ENCODE measurements at places on chromosomes 11 and 22. TPM values are rescaled to one million over a fixed set of nuclear protein-coding genes. Genes with fewer than 3 reads are reported as not detected.

FERMT3 gene
- 214 TPM for total RNA-seq

C2CD2L gene
- total RNA-seq = 14.2 TPM

C1QTNF5 gene
- total RNA-seq = not detected

P4HA3 gene
- not detected for total RNA-seq

VWA5A gene
- total RNA-seq = 4.4 TPM

SMIM35 gene
- total RNA-seq = 0.32 TPM

CDC42BPG gene
- 0.61 TPM for total RNA-seq

GRAP2 gene
- 83.2 TPM for total RNA-seq

OR52E8 gene
- not detected for total RNA-seq

BBOX1 gene
- not detected for total RNA-seq

SCGB1D2 gene
- total RNA-seq = not detected

GRCh38 chr11:63032457-63032856 is 16.8 kb upstream of the SLC22A8 start:
- DNase-seq = no peak

DNA sequence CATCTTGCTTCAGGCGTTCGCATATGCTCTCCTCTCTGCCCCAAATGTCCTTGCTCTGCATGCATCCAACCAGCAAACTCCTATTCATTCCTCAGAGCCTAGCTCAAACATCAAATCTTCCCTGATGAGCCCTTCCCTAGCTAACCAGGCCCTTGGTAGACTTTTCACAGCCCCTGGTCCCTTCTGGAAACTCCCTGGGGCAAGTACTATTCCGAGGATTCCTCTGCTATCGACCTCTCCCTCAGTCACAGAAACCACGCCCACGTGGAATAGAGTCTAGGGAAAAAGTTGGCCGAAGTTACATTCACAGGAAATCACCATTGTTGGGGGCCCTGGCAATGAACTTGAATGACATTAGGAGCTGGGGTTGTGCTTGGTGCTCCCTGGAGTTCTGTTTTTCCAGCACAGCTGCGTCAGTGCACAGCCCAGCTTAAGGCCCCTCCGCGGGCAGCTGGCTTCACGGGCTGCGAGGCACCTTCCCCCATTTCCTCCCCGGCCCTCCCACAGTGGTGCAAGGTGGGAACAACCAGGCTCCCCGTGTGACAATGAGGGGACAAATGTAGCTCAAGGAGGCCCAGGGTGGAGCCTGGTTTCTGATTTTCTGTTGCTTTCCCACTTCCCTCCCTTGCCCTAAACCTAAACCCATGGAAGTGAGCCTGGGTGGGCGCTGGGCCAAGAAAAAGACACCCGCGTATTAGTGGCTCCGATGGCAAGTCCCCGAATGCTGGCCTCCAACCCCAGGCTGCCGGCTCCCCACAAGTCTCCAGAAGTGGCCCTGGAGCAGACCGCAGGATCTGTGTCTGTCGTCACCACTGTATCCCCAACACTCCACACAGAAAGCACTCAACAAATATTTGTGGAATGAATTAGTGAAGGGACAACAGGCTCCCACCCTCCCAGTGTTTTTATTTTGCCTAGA is 4.3 kb upstream of the ATP5MGL start:
- no peak for DNase-seq

GRCh38 chr11:61695917-61696316 is 15.7 kb downstream of the DAGLA start:
- DNase-seq = peak; percentile 97

DNA sequence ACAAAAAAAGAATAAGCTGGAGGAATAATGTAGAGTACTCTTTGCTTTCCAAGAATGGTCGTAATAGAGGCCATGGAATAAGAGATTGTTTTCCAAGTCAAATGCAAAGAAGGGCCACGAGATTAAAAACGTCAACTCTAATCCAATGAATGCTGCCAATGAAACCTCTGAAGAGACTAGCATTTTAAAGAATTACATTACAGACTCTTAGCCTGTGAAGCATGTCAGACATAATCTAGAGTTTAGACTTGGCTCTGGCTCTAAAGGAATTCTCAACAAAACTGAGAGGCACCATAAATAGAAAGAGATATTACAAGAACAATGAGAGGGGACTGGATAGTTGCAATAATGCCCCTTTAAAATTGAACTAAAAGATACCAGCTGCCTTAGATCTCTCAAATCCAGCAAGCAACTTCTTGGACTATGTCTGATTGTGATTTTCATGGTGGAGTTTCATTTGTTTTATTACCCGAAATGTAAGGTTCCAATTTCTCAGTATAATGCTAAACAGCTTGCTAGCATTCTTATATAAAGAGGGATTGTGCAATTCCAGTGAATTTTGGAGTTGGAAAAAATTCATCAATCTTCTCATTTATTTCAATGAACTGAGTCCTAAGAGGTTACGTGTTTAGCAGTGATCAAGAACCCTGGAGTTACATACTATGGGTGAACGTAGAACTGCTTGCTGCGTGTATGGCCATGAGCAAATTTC is 5.6 kb downstream of the ETS1 start:
- no peak for DNase-seq

- peak; percentile 94 for DNase-seq
These were observed at the start of gene IL17RA for GRCh38 chr22:17084554-17085276. IL17RA (plus strand) TSS chr22:17085000; CDS start chr22:17085092, 92 bp downstream.

DNA sequence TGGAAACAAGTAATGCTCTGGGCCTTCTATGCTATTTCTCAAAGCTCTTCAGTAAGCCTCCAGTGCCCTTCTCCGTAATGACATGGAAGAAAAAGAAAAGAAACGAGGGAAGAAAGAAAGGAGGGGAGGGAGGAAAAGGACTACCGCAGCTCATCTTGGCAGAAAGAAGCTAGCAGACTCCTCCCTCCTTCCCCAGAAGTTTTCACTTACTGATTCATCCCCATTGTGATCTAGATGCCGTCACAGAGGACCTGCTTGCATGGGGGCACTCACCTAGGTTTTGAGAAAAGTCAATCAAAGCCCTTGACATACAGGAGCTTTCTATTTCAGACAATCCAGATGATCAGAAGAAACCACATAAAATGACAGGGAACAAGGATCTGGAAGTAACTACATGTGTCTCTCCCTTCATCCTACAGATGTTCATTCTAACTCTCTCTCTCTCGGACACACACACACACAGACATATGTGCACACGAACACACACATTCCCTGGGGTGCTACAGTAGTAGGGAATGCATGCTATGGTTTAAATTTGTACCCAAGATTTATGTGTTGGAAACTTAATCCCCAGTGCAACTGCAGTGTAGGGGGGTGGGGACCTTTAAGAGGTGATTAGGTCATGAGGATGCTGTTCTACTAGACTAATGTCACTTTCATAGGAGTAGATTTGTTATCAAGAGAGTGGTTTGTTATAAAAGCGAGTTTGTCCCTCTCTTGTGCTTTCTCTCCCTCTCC is 37.6 kb upstream of the RCN1 start:
- no peak for DNase-seq

DNA sequence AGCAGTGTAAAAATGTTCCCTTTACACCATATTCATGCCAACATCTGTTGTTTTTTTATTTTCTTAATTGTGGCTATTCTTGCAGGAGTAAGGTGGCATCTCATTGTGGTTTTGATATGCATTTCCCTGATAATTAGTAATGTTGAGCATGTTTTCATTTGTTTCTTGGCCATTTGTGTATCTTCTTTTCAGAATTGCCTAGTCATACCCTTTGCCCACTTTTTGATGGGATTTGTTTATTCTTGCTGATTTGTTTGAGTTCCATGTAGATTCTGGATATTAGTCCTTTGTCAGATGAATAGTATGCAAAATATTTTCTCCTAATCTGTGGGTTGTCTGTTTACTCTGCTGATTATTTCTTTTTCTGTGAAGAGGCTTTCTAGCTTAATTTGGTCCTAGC is 98.9 kb upstream of the SERPIND1 start:
- no peak for DNase-seq

- DNase-seq = no peak
These were observed 591.2 kb downstream of the INSC start for GRCh38 chr11:15705891-15706290.

GRCh38 chr11:34223021-34223813 is 117.8 kb downstream of the NAT10 start:
- DNase-seq = no peak

- no peak for DNase-seq
These were observed 348.3 kb upstream of the B3GAT1 start for GRCh38 chr11:134760299-134760698.

GRCh38 chr11:2002807-2003206 is 5.2 kb upstream of the H19 start:
- DNase-seq = no peak

GRCh38 chr11:105610871-105611571 is 1.1 kb downstream of the GRIA4 start:
- no peak for DNase-seq

DNA sequence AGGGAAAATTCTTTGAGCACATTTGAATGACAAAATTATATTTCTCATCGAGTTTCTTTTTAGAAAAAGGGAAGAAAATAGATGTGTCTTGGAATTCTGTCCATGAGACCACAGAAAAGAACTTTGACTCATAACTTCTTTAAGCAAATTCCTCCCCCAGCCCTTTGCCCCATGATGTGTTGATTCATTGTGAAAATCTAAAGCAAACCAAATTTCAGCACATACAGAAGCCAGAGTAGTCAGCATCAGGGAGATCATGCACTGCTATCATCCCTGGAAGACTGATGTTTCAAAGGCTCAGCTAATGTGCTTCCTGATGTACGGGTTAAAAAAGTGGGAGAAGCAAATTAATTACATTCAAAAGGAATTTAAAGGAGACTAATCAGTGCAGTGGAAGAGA is 159.7 kb downstream of the FAT3 start:
- DNase-seq = no peak

DNA sequence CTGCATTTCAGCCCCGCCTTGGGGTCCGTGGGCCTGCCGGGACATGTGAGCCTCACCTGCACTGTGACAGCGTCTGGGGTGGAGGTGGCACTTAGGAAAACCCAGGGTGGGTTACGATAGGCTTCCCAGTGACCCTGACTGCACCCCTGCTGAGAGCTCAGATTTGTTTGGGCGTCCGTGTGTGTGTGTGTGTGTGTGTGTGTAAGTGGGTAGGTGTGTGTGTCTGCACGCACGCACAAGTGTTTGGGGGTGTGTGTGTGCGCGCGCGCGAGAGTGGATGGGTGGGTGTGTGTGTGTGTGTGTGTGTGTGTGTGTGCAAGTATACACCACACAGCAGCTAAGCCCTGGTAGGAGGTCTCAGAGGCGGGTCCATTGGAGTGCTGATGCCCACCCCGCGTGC is 12.1 kb upstream of the ARHGAP8 start:
- no peak for DNase-seq

GRCh38 chr11:35714882-35715627 is 52.5 kb downstream of the TRIM44 start:
- peak; percentile 39 for DNase-seq

DNA sequence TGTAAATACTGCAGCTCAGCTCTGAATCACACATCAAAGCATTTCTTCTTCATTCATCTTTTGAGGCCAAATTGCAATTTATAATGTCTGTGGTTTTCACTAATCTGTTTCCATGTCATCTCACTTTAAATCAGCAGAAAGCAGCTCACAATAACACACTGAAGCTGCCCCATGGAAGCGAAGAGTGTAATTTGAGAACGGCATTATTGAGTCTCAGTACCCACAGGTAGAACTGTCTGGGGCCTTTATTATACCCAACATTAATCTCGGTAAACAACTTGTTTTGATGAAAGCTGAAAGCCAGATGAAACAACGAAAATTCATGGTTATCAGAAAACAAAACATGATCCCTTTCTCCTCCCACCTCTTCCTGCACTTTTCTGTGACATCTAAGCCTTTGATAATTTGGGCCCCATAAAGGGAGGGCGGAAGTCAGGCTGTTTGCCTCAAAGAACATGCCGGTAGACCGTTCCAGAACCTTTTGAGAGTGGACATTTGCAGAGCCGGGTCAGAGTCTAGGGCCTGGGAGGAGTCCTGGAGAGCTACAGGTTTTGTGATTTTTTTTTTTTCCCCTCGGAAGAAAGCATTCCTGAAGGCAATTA is 68.2 kb upstream of the SESN3 start:
- DNase-seq = no peak

Measured in activated CD8-positive, alpha-beta T cell treated with anti-CD3 and anti-CD28 coated beads for 36 hours (primary cell).